ENCODE measurements at places on chromosomes 3 and 15. TPM values are rescaled to one million over a fixed set of nuclear protein-coding genes. Genes with fewer than 3 reads are reported as not detected.

GRCh38 chr3:66266551-66266950 is 45.8 kb downstream of the SLC25A26 start:
- DNase-seq: no peak

Gene TEX9
- not detected for total RNA-seq

Gene APBA2
- 29.5 TPM for total RNA-seq

DNA sequence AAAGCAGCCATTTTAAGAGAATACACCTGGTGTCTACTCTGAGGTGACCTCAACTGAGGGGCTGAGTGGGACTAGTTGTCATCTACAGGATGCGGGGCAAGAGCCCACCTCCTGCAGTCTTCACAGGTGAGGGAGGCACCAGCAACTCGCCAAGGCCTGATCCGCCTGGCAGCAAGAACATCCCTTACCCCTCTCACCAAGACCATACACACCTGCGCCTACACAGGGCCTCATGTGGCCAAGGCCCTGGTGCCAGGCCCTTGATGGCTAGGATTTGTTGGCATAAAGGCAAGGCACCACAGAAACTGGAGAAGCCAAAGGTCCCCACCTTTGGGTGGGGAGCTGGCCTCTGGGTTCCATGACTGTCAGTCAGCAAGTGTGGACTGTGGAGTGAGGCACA is 18.4 kb downstream of the ELP6 start:
- no peak for DNase-seq

Gene FAM174B
- 3.3 TPM for total RNA-seq

DNA sequence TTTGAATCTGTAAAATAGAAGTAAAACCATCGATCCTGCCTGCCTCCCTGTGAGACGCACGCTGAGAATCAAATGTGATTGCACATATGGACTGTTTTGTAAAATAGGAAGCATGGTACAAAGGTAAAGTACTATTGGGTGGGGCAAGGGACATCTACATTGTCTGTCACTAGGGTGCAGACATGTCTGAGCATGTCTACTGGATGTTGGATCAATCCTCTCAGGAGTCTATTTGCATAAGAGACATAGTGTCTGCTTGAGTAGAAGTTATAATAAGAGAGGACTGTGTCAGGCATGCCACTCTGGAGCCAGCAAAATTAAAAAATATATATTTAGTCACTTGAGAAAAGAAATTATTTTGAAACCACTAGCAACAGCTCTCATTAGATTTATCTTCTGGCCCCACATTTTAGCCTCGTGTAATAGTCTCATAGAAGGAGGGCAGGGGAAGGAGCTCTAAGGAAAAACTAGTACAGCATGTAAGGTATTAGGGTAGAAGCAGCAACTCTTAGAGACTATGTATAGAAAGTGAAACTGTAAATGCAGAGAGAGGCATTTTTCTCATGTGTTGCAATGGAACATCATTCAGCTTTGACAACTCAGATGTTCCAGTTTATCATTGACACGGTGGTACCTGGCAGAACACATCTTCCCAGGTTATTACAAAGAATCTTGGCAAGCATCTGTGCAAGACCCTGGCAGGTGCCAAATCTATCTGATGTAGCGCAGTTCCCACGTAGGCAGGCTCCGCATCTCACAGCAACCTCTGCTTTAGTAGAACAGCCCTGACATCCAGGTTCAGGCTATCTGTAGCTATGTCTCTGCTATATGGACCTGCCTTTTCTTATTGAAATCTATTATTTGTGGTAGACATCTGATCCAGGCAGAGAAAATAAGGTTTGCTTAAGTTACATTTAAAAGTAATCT is 85.2 kb upstream of the CHL1 start:
- DNase-seq: no peak

- DNase-seq: no peak
Observed at GRCh38 chr15:51589881-51590568, 32.5 kb downstream of the DMXL2 start.

Gene ABCF3
- 57.8 TPM for total RNA-seq

Gene KNG1
- not detected for total RNA-seq

- no peak for DNase-seq
Observed at GRCh38 chr3:72682936-72683452, 165.3 kb downstream of the SHQ1 start.

- DNase-seq: no peak
Observed at GRCh38 chr3:4195006-4195405, 108.2 kb upstream of the SETMAR start.

DNA sequence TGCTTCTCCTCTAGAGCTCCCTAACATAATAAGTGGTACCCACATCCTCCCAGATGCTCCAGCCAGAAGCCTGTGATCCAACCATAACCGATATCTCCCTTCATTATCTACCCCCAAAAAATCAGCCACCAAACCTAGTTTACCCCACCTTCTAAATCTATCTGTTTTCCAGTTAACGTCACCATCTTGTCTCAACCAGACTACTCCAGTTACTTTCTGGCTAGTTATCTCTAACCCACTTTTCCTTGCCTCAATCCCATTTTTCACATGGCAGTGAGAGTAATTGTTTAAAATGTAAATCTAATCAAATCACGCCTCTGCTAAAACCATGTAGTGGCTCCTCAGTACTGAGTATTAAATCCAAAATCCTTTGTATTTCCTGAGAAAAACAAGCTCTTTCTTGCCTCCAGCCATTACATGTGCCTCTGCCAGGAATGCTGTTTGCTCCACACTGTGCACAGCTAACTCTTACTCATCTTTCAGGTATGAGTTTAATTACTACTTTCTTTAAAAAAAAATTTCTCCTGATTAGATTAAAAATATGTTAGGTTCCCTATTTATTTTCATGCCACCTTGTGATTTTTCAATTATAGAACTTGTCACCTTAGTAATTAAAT is 15.4 kb downstream of the CCDC54 start:
- DNase-seq: no peak

Gene BLOC1S6
- 35.2 TPM for total RNA-seq

- DNase-seq: peak; percentile 65
Observed at GRCh38 chr3:36911990-36912804, 32.7 kb downstream of the TRANK1 start.

GRCh38 chr15:65839354-65839901 is 29.9 kb upstream of the RAB11A start:
- no peak for DNase-seq

- DNase-seq: no peak
Observed at GRCh38 chr3:41324156-41324475, 124.8 kb downstream of the CTNNB1 start.

- DNase-seq: no peak
Observed at GRCh38 chr3:95246413-95246812, 1183.6 kb downstream of the NSUN3 start.

- DNase-seq: peak; percentile 33
Observed at GRCh38 chr15:67755264-67755663, 70.0 kb upstream of the SKOR1 start.

DNA sequence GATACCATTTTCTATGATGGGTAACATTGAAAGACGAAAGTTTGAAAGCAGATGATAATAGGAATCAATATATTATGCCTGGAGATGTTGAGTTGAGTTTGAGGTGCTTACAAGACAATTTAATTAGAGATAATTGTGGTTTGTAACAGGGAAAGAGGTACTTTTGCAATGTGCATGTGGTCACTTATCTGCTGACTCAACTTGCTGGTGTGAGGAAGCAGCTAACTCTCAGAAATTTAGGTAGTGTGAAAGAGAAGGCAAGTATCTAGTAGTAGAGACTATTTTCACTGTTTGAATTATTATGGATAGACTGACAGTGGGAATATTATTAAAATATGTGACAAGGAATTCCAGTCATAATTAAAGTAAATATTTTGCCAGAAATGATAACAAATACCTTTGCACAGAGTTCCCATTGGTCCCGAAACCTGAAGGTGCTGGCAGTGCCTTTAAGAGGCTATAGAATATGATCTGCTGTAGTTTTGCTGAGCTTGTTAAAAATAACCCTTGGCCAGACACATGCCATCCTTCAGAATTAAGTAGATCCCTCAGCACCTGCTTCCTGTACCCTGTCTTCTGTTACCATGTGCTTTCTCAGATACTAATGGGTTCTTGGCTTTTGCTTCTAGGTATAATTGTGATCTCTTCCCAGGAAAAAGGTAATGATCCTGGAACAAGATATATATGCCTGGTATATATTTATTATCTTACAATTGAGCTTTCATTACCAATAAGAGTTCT is 315.9 kb downstream of the BCHE start:
- no peak for DNase-seq

GRCh38 chr15:58758141-58758540 is 8.6 kb upstream of the ADAM10 start:
- DNase-seq: no peak

DNA sequence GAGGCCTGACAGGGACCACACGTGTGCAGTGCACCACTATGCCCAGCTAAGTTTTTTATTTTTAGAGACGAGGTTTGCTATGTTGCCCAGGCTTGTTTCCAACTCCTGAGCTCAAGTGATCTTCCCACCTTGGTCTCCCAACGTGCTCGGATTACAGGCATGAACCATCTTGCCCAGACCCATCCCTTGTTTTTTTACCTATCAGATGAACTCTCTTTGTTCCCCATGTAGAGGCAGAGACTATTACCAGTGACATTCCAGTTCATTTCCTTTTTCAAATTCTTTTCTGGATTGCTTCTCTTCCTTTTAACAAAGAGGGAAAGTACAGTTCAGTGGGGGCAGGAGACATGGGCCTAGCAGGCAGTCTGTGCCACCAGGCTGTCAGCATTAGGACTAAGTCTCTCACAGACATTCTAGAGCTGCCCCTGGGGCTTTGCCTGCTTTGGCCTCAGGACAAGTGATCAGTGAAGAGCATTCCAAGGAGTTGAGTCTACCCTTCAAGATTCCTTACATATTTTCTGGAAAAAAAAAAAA is 103.5 kb upstream of the SLC7A14 start:
- no peak for DNase-seq

Gene ALG1L2
- 0.90 TPM for total RNA-seq

Gene COL8A1
- total RNA-seq: not detected

- DNase-seq: no peak
Observed at GRCh38 chr3:71035314-71035713, 548.2 kb downstream of the FOXP1 start.

All from activated CD8-positive, alpha-beta T cell treated with anti-CD3 and anti-CD28 coated beads, Interleukin-2, amount 10 ng/mL, durations not matched to agents 7 days and 5 days (primary cell).